Activated CD8-positive, alpha-beta memory T cell treated with anti-CD3 and anti-CD28 coated beads, Interleukin-2, amount 10 ng/mL, durations not matched to agents 7 days and 5 days (primary cell): ENCODE measurements at places on chromosomes 3 and 15. TPM values are rescaled to one million over a fixed set of nuclear protein-coding genes. Genes with fewer than 3 reads are reported as not detected.

Gene ACAN
- total RNA-seq: not detected

Gene KY
- total RNA-seq: not detected

Gene TJP1
- not detected for total RNA-seq

Gene CASR
- not detected for total RNA-seq

Gene SH3GL3
- not detected for total RNA-seq

Gene ASB14
- not detected for total RNA-seq

Gene DUOXA1
- not detected for total RNA-seq
